NCI-H1694 treated with DMSO at 0.1 percent for 48 hours (cell line): ENCODE measurements at places on chromosomes 2 and 18.

DNA sequence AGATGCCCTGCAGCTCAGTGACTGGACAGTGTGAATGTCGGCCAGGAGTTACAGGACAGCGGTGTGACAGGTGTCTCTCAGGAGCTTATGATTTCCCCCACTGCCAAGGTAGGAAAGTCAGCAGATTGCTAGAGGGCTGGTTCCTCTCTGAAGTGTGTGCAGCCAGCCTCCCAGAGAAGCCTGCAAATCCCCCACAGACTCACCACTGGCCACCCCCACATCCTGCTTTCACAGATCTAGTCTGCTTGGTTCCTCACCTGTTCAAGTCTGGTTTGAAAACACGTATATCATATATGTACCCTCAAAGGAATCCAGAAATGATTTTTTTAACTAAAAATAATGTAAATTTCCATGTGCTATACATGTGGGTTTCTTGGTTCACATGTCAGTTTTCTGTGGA lies 121.1 kb downstream of the LAMA3 start:
- no peak for DNase-seq

DNA sequence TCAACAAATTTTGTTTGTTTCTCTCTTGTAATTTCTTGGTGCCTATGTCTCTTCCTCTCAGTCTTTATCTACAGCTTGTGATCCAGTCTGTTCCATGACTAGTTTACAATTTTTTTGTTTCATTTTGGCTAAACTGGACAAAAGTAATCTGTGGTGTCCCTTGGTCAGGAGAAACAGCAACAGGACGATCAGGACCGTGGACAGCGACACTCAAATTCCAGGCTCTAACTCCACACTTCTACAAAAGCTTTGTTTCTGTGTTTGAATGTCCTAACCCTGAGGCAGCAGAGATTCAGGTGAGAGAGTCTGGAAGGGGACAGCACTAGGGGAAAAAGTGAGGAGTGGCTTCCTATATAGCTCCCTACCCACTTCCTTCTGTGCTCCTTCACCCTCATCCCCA lies 593.3 kb upstream of the FANCL start:
- DNase-seq = no peak

DNA sequence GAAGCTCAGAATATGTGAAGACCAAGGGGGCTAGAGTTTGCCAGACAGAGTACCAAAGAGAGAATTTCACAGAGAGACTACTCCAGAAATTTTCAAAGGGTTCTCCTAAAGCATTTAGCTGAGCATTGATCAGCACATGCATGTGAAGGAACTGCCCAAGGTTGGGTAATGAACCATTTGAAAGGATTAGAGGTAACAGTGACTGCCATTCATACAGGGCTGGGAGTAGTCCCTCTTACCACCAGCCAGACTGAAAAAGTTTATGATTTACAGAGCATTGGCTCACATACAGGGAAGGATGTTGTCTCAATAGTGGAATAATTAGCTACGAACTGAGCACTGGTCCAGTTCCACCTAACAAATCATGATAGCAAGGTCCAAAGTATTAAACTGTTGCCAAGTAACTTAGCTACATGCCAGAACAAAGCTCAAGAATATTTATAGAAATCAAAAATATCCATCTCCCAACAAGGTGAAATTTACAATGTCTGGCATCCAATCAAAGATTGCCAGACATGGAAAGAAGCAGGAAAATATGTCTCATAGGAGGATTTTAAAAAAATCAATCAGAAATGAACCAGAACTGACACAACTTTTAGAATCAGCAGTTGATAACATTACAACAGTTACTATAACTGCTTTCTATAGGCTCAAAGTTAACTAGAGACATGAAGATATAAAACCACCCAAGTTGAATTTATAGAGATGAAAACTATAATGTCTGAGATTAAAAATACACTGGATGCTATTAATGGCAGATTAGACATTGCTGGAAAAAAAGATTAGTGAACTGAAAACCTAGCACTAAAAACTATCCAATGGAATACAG lies 25.7 kb upstream of the RNF103 start:
- DNase-seq = no peak

DNA sequence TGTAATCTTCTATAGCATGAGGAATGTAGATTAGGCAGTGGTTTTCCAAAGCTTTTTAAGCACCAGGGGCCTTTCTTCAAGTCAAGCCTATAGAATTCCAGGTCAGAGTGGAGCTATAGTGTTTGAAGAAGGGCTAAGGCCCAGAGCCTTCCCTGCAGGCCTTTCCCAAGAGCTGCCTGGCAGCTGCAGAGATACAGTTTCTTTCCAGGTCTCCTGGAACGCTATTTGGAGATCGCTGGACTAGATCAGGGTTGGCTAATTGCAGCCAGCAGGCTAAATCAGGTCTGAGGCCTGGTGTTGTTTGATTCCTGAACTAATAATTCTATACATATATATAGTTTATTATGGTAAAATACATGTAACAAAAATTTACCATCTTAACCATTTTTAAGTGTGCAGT lies 319.0 kb upstream of the SPRED2 start:
- DNase-seq = no peak
